ENCODE measurements at places on chromosomes 1 and 21.

GRCh38 chr1:174167265-174167803 is 8.0 kb downstream of the RABGAP1L start:
- DNase-seq: no peak

DNA sequence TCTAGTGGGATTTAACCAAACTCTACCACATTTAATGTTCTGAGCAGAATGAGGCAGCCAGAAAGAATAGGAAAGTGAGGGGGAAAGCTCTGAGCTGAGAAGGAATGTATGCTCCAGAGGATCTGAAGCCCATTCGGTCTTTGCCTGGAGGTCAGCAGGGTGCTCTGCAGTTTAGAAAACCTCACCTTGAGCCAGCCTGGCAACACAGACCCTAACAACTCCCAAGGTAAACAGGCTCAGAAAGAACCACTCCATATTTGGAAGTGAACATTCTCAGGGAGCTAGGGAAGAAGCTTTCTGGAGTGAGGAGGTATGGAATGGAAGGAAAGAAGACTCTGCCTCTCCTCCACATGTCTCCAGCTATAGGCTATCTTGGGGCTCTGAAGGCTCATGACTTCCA is 398.8 kb downstream of the SEC16B start:
- no peak for DNase-seq

- no peak for DNase-seq
Observed at GRCh38 chr21:42455754-42456440, 40.1 kb downstream of the RSPH1 start.

- DNase-seq: no peak
Observed at GRCh38 chr21:35275776-35276175, 226.7 kb upstream of the RUNX1 start.

- DNase-seq: no peak
Observed at GRCh38 chr1:16971341-16972188, 8.9 kb downstream of the MFAP2 start.

DNA sequence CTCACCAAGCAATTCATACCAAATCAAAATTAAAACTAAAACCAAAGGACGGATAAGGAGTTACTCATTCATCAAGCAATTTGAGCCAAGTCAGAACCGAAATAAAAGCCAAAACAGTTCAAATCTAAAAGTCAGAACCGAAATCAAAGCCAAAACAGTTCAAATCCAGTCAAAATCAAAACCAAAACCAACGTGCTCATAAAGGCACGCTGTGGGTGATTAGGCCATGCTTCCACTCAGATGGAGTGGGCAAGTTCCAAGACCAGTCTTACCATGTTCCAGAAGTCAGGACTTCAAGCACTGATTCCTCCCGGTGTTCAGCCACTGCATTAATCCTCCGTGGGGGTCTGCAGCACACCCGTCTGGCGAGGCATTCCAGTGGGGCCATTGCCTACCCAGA is 409.3 kb downstream of the TGFB2 start:
- DNase-seq: no peak

DNA sequence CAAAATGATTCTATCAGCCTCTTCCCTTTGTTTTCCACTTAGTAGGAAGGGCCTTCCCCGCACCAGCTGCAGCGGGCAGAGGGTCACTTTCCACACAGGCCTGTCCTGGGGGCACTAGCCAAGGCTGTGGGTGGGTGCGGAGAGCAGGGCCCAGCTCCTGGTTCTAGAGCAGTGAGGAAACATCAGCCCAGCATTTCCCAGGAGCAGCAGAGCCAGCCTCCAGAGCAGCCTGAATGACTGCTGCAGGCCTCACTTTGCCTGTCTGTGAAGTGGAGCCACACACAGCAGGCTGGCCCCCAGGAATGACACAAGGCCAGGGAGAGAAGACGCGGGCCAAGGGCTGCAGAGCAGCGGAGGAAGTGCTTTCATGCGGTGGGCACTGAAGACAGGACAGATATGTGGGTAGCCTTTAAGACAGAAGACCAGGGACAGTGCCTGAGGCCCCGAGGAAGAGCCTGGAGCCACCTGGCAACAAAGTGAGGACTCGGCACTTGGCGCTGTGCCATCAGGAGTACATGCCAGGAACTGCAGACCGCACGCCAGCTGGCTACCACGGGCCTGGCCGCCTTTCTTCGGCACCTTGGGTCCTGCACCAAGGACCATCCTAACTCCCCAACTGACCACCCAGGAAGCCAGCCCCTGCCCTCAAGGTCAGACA is 42.0 kb downstream of the ACOT7 start:
- DNase-seq: peak; percentile 74

- no peak for DNase-seq
Observed at GRCh38 chr1:234271243-234271606, 102.0 kb upstream of the COA6 start.

DNA sequence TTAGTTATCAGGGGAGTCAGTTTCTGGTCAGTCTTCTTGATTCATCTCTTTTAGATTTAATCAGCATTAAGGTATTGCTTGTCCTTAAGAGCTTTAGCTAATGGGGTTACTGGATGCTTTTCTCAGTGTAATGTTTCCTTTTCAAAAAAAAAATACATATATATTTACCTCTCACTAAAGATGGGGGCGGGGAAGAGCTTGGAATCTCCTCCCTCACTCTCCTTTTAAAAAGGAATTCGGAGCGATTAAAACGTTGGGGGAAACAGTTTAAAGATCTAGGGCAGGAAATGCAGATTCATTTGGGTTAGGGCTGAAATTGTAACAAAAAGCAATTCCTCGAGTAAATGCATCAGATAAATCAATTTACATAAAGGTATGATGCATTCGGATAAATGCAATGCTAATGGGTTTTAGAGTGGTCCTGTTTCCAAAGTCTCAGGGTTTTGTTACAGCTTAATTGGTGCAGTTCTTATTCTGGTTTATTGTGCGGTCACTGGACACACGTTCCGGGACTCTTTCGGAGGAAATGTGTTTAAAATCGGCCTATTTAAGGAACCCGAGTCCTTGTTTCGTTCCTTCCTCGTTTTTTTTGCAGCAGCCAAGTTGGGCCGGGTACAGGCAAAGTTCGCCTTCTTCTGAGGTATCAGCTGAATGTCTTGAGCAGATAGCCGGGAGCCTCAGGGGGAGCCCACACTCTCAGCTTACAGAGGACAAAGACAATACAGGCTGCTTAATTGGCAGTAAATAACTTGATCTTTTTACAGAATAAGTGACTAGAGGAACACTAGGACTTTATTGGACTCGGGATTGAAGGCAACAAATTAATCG is 1.6 kb downstream of the LMO4 start:
- DNase-seq: no peak

DNA sequence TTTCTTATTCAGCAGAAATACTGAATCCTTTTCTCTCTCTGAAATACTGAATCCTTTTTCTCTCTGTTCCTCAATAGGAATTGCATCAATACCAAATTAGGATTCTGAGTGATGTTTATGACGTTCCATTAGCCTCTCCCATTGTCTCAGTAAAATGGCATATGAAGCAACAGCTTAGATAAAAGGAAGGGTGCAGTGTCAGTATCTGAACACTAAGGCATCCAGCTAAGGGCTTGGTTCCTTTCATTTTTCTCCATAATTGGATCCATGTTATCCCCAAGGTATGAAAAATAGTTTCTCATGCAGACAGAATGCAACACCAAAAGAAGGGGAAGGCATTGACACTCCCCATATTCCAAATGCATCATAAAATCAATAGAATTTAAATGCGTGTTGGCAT is 61.5 kb upstream of the RAVER2 start:
- DNase-seq: no peak

- no peak for DNase-seq
Observed at GRCh38 chr1:95766036-95766435, 532.0 kb downstream of the RWDD3 start.

DNA sequence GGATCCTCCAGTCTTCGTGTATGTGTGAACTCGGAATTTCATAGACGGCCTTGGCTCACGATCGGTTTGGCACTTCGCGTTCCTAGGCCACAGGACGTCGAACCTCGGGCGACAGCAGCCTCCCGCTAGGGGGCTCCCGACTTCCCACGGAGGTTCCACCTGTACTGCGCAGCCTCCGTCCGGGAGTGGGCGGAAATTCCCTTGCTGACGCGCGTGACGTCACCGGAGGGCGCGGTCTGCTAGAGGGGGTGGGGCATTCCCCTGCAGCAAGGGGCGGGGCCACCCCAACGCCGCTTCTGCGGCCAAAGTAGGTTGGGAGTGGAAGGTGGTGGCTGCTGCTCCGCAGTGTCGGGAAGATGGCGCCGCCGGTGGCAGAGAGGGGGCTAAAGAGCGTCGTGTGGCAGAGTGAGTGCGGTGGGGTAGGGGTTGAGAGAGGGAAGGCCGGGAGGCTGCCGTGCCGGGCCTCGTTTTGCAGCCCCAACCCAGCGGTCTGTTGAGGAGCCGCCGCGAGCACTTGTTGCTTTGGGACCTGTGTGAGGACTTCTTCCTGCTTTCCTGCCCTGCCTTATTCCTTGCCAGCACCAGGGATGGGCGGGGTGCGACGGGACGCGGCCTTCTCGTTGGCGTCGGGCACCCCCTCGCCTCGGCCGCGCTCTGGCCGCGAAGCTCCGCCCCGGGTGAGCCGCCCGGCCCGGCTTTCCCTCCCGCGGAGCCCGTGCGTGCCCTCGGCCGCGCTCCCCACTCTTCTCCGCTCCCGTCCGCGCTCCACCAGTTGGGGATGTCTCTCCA is at the start of gene STXBP3:
TSS of gene STXBP3 (plus strand) at position 293 of the 789 bp plus-strand sequence. CDS start at position 357, 64 bp downstream.
- DNase-seq: peak; percentile 97

DNA sequence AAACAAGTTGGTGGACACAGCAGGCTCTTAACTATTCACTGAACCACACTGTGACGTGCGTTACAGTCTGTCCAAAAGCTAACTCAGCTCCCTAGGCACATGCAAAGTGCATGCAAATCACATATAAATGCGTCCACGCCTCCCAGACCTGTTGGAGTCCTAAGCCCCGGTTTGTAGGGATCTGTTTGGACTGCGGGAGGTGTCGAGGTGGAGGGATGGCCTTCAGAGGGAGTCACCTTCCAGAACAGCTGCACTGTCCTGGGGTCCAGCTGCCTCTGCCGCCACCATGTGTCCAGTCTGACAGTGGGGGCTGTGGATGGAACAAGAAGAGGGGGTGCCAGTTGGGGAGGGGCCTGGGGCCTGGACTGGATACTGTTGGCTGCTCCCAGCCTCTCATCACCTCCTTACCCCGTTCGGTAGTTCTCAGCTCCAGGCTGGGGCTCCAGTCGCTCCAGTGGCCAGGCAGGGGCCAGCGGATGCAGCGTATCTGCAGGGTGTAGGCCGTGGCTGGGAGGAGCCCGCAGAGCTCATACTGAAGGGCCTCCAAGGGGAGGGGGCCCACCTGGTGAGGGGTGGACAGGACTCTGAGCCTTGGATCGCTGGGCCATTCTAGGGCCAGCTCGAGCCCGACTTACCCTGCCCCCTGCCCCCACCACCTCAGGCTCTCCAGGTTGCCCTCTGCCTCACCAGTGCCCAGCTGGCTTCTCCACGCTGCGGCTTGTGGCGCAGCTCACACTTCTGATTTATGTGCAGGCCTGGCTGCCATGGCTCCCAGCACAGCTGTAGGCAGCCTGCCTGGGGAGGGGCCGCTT is 7.9 kb upstream of the MRPS15 start:
- no peak for DNase-seq

DNA sequence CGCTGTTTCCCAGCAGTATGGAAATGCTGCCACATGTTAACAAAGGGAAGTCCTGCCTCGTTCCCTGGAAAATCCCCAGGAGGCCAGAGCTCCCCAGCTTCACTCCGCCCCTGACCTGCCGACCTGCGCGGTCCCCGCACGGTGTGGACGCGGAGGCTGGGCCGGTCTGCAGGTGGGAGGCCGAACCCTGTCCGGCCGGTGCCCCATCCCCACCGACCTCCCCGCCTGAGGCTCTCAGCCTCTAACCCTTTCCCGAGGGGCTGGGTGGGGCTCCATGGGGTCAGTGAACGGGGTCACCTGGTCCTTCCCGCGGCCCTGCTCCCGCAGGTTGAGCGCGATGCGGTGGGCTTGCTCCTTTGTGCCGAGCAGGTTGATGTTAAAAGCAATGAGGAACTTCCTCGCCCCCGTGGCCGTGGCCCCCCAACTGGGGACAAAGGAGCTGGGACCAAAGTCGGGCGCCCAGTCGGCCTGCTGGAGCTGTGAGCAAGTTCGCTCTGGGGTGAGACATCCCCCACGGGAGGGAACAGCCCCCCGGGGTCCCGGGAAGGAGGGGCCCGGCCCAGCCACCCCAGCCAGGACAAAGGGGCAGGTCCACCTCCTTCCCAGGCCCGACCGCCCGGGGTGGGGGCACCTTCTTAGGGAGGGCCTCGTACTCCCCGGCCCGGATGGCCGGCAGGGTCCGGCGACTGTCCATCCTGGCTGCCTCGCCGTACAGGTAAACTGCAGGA is 4.0 kb downstream of the FTCD start:
- DNase-seq: peak; percentile 60

DNA sequence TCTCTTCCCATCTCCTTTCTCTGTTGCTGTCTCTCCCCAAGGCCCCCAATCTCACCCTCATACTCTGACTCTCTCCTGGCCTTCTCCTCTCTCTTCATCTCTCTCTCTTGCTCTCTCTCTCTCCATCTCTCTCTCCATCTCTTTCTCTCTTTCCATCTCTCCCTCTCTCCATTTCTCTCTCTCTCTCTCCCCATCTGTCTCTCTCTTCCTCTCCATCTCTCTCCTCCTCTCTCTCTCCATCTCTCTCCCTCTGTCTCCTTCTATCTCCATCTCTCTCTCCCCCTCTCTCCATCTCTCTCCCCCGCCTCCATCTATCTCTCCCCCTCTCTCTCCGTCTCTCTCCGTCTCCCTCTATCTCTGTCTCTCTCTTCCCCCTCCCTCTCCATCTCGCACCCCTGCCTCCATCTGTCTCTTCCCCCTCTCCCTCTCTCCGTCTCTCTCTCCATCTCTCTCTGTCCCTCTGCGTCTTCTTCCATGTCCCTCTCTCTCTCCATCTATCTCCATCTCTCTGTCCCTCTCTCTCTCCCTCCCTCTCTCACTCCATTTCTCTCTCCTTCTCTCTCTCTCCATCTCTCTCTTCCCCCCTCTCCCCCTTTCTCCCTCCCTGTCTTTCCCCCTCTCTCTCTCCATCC is 16.0 kb upstream of the EPHA8 start:
- DNase-seq: no peak

DNA sequence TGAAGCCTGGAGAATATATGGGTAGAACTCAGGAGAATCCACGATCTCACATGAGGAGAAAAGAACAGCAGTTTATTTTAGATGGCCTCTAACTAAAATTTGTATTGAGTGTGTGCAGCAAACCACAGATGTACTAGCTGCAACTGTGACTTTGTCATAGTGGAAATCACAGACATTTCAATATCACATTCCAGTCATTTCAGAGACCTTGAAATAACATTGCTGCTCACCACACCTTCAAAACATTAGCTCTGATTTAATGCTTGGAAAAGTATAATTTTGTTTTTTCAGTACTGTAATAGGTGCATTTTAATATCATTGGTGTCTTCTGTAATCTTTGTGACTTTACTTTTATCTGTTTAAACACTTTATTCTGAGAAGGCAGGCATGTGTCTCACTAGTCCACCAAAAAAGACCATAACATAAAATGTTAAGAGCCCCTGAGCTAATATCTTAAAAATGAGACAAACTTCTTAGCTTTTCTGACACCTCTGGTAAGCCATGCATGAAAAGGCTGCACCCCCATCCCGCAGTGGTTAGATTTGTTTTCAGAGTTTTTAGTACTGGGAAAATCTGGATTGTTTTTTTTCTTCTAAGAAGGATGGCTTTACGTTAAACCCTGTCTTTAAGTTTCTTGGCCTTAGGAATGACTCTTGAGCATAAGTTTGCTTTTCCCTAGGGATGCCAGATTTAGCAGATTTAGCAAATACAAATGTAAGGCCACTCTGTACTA is 30.1 kb downstream of the KCNJ15 start:
- DNase-seq: no peak
